Neural progenitor cell (in vitro differentiated cells): ENCODE measurements at places on chromosomes 13 and 19. TPM values are rescaled to one million over a fixed set of nuclear protein-coding genes. Genes with fewer than 3 reads are reported as not detected.

Gene PRR20C
- total RNA-seq: not detected in 2 replicates

DNA sequence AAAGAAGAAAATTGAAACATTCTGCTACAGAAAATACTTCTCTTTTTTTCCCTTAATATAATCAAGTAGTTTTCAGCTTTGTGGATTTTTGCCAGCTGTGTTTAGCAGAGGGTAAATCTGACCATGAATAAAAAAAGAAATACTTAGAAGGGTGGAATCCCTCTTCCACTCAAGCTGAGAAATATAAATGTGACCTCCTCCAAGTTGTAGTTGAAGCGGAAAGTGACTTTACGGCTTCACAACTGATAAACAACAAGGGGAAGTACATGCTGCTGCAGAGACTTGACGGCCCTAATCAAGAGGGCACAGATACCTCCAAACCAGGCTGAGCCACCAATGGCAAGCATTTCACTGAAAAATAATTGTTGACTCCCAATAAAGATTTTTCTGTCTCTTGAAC, 785.0 kb downstream of the SLITRK5 start:
- DNase-seq: no peak

DNA sequence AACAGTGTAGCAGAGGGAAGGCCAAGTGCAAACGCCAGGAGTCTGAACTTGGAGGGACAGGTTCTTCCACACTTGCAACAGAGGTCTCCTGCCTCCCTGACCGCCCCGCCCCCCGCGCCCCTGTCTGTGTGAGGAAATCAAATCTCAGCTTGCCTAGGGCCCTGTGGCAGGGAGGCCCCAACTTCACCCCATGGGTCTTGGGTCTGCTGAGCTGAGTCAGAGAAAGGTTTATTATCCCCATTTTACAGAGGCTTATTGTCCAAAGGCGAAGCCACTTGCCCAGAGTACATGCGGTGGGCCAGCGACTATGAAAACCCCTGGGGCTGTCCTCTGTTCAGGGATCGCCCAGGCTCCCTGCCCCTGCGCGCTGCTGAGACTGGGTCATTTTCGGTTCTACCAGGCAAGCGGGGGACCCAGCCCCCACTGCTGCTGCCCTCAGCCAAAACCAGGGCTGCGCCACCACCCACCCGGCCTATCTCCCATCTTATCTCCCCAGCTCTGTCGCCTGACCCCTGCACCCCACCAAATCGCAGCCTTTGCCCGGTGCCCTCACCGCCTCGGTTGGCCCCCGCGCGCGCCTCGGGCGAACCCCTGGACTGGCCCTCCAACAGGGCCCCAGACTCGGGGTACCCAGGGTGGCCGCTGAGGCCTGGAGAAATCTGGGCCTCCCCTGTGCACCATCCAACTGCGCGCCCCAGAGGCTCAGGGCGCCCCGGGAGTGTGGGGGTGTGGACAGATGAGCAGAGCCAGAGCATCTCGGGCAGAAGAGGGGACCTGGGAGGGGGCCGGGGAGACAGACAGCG, 850 bp upstream of the CERS4 start:
- peak; percentile 28 for DNase-seq

Gene MAP2K2
- total RNA-seq: 69.7 and 176 TPM in 2 replicates

- DNase-seq: peak; percentile 79
Measured at GRCh38 chr19:12828494-12828893, 5.9 kb downstream of the RTBDN start.

- DNase-seq: no peak
Measured at GRCh38 chr13:48492096-48492440, 40.8 kb downstream of the RCBTB2 start.

Gene ZNF211
- total RNA-seq: 27.0 and 42.1 TPM in 2 replicates

- DNase-seq: no peak
Measured at GRCh38 chr13:110257408-110257807, 49.5 kb downstream of the COL4A1 start.

- DNase-seq: no peak
Measured at GRCh38 chr19:32302778-32303177, 42.6 kb upstream of the ZNF507 start.

- DNase-seq: peak; percentile 97
Measured at GRCh38 chr19:11887611-11888531, at the start of gene ZNF69. Gene ZNF69, plus strand, starts transcription at chr19:11887782. Its CDS starts 142 bp downstream, at chr19:11887924.

GRCh38 chr13:73835138-73835721, 299.0 kb downstream of the KLF12 start:
- DNase-seq: peak; percentile 44

DNA sequence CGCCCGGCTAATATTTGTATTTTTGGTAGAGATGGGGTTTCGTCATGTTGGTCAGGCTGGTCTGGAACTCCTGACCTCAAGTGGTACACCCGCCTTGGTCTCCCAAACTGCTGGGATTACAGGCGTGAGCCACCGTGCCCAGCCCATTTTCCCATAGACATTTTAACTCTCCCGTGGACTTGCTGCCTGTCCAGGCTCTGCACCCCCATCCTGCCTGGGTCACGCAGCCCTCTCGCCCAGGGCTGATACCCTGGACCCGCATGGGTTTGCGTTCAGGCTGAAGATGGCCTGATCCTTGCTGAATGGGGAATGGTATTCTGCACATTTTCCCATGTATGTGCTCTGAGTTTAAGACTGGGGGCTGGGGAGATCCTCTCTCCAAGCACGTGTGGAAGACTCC, 46.0 kb upstream of the RANBP3 start:
- no peak for DNase-seq

Gene SWSAP1
- 1.0 and 1.5 TPM in 2 replicates for total RNA-seq

- DNase-seq: no peak
Measured at GRCh38 chr19:8612807-8613171, 2.3 kb upstream of the ADAMTS10 start.

Gene PSG5
- not detected in 2 replicates for total RNA-seq

DNA sequence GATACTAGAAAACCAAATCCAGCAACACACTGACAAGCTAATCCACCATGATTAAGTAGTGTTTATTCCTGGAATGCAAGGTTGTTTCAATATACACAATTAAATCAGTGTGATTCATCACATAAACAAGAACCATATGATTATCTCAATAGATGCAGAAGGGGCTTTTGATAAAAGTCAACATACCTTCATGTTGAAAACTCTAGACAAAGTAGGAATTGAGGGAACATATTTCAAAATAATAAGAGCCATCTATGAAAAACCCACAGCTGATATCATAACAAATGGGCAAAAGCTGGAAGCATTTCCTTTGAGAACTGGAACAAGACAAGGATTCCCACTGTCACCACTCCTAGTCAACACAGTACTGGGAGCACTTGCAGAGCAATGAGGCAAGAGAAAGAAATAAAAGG, 213.6 kb upstream of the CSNK1A1L start:
- DNase-seq: no peak

- DNase-seq: no peak
Measured at GRCh38 chr19:1213391-1214286, 8.1 kb downstream of the STK11 start.

Gene LGALS7B
- not detected in 2 replicates for total RNA-seq

DNA sequence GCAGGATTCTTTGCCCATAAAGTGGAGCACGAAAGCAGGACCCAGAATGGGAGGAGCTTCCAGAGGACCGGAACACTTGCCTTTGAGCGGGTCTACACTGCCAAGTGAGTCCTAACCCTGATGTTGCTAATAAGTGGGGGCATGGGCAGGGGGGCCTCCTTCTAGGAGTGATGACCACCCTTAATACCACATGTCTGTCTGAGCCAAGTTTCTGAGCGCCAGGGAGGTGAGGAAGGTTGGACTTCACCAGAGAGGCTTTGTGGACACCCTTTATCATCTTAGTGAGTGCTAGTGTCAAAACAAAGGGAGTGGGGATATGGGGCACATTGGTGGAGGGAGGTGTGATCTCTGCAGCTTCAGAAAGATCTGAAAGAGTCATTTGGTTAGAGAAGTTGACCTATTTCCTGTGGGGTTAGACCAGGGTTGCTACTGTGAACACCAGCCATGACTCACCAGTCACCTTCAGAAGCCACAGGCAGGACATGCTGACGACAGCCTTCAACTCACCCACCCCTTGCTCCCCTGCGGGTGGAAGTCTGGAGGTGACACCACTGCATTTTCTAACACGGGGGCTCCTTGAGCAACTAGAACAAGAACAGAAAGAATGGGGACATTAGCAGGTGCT, 8.8 kb downstream of the ALOX5AP start:
- DNase-seq: no peak

DNA sequence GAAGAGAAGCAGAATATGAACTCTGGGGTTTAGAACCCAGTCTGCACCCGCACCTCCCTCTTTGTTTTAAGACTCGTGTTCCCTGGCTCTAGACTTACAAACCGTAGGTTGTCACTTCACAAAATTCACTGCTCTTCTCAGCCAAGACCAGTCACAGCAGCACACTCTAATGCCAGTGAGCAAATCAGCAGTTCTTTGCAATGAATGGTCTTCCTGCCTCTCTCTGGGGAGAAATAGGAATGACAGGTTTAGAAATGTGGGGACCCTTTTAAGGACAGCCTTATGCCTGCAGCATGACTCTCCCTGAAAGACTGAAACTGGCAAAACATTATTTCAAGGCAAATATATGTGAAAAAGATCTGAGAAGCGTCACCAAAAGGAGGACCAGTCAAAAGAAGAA, 156.9 kb downstream of the KCTD15 start:
- DNase-seq: no peak

DNA sequence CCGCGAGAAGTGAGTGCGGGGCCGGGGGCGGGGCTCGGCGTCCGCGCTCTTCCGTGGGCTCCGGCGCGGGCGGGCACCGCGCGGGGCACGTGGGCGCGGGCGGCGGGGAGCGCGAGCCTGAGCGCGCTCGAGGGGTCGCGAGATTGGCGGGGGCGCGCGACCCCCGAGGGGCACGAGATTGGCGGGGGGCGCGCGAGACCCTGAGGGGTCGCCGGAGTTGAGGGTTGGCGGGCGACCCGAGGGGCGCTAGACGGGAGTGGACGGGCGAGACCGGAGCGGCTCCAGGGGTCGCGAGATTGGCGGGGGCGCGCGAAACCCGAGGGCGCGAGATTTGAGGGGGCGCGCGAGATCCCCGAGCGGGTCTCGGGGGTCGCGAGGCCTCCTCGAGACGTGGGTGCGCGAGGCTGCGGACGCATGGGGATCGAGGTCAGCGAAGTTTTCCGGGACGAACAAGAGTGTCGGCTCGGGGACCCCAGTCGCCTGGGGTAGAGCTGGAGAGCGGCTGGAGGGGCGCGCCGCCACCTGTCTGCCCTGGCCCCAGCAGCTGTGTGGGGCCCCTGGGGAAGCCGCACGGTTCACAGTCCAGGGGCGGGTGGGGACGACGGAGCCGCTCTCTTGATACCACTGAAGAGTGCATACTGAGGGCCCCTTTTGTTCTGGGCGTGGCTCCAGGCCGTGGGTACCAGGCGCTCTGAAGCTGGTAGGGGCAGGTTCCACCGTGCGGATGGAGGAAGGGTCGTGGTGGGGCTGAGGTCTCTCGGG, 682 bp downstream of the SSBP4 start:
- peak; percentile 62 for DNase-seq

DNA sequence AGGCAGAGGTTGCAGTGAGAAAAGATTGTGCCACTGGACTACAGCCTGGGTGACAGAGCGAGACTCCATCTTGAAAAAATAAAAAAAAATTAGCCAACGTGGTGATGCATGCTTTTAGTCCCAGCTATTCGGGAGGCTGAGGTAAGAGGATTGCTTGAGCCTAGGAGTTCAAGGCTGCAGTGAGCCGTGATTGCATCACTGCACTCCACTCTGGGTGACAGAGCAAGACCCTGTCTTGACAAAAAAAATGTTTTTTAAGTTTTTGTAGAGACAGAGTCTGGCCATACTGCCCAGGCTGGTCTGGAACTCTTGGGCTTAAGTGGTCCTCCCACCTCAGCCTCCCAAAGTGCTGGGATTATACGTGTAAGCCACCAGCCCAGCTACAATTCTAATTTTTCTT, 22.4 kb upstream of the LSM14A start:
- DNase-seq: no peak
